NCI-H2081 (cell line): ENCODE measurements at places on chromosomes 3 and 15.

- no peak for DNase-seq
Measured at GRCh38 chr3:171731691-171732090, 78.6 kb downstream of the PLD1 start.

- DNase-seq = no peak
Measured at GRCh38 chr3:31572236-31573004, 39.7 kb downstream of the STT3B start.

- DNase-seq = no peak
Measured at GRCh38 chr3:16137977-16138376, 36.5 kb upstream of the GALNT15 start.

DNA sequence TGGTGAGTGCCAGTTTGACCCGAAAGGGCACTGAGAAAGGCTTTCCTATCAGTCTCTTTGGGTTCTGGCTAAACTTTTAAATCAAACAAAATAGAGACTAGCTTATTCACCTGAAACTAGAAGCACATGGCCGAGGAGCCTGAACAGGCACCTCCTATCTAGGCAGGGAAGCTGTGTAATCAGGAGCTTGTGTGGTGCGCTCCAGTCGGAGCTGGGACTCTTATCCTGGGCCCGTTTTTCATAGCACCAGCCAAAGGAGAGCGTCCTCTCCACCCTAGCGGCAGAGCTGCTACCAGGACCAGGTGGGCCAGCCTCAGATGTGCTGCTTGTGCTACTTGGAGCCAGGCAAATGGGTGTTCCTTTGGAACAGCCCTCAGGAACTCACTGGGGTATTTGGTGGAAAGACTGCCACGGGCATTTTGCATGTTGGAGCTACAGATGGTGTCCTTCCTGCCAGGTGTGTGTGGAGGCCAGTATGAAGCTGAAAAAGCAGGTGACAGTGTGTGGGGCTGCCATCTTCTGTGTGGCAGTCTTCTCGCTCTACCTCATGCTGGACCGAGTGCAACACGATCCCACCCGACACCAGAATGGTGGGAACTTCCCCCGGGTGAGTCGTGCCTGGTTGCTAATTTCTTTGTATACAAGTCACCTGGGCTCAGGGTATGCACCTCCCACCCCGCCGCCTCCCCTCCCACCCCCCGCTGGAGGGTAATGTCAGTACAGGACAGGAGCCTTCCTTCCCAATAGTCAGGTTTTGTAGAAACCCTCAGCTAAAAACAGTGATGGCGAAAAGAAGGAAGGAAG lies 833 bp downstream of the MAN2A2 start:
- peak; percentile 10 for DNase-seq

DNA sequence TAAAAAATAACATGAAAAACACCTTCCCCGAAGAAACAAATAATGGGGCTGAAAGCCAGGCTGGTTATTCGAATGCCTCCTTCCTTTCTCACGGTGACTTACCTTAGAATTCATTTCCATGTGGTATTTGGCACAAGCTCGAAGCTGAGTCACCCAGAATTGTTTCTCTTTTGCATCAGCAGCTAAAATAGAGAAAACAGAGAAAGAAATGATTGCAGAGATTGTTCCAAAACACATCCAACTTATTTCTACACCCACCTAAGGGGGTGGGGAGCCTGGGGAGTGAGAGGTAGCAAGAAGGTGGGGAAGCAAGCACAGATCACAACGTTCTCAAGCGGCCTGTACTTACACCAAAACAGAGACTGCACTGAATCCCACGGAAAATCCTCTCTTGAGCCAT lies 104.7 kb downstream of the OSBPL10 start:
- no peak for DNase-seq

- no peak for DNase-seq
Measured at GRCh38 chr3:148205977-148206376, 491.7 kb upstream of the AGTR1 start.

DNA sequence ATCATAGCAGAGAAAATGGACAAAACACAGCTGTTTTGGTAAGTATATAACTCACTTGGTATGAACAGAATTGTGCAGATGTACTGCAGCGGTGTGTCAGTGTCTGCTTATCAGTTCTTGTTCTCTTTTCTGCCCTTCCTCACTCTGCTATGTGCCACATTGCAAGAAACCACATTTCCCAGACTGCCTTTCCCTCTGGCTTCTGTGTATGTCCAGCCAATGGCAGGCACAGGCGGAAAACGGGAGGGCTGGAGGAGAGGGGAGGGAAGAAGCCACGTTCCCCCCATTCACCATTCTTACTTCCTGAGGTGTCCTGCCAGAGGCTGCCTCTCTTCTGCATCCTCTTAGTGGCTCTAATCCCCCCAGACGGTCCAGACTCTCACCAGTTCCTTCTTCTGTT lies 15.4 kb downstream of the HHLA2 start:
- no peak for DNase-seq

DNA sequence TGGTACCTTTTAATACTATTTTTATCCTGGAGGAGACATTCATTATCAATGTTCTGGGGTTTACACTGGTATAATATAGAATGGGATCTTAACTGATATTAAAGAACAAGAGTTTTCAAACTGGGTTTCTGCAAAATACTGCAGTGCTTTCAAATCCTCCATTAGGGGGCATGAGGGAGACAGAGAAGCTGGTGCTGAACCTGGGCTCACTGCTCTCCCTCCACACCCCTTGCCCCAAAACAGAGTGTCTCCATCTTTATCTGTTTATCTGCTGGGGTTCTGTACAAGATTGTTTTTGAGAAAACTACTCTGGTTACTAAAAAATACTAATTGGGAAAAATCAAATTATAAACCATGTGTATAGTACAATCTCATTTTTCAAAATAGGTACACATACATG lies 41.7 kb downstream of the CADPS start:
- no peak for DNase-seq

- no peak for DNase-seq
Measured at GRCh38 chr3:69299344-69299743, 86.5 kb downstream of the FRMD4B start.

DNA sequence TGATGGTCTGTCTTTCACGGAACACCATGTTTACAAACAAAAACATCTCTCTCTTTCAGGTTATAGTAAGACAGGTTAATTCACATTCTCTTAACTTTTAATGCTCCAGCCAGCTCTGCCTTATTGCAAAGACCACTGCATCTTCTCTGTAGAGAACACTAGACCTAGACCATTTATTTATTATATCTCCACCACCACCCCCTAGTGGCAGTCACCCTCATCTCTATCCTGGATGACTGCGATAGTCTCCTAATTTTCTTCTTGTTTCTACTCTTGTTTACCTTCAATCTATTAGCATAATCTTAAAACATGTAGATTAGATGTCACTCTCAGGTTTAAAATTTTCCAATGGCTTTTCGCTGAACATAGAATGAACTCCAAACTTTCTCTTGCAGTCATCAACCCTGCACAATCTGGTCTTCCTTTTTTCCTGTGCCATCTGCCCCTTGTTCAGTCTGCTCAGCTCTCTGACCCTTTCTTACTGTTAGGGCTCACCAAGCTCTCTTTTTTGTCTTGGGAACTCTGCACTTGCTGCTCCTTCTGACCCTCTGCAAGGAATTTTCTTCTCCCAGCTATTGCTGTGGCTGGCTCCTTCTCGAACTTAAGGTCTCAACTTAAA lies 155.6 kb downstream of the SQOR start:
- DNase-seq = peak; percentile 34

- DNase-seq = no peak
Measured at GRCh38 chr15:26736502-26737248, 36.2 kb downstream of the GABRB3 start.

GRCh38 chr3:170700054-170700404 lies 114.2 kb upstream of the SLC7A14 start:
- DNase-seq = no peak

- DNase-seq = peak; percentile 80
Measured at GRCh38 chr3:64533617-64534317, 154.0 kb downstream of the ADAMTS9 start.

GRCh38 chr3:12991861-12992281 lies 81.4 kb downstream of the IQSEC1 start:
- DNase-seq = no peak
